Cardiac muscle cell (in vitro differentiated cells and primary cell): ENCODE measurements at places on chromosomes 4 and X.
A peak's percentile ranks its signal among the peaks of the same experiment; 100 is the strongest.

- DNase-seq, result no peak
Observed at GRCh38 chr4:82388405-82388804, 14.6 kb upstream of the HNRNPD start.

DNA sequence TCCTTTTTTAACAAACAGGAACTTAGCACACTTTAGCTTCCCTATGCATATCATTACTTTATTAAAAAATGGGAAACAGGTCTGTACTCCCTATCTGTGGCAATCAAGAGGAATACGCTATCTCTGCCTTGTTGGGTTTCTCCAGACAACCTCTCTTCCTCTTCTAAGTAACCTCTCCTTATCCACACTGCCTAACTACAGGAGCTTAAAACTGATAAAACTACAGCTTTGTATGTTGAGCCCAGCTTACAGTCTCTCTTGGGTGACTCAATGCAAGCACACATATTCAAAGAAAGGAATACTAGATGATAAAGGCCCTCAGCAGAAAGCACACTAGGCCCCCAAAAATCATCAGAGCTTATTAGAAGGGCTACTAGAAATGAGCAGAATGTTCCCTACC lies 8.9 kb downstream of the NUP62CL start:
- no peak for DNase-seq

DNA sequence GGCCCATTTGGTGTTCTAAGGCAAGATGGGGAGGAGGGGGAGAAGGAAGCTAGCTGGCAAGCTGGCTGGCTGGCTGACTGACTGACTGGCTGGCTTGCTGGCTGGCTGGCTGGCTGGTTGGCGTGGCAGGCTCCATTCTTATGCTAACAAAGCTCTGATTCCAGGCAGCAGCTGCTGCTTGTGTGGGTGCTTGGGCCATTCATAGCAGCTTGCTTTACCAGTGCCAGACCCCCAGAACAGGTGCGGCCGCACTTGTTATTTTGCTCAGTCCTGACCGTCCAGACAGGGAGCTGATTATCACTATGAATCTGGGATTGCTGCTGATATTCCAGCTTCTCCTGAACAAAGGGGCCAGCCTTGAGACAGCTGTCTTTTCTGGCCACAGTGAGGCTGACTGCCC lies 131.2 kb upstream of the PAK3 start:
- DNase-seq, result no peak

DNA sequence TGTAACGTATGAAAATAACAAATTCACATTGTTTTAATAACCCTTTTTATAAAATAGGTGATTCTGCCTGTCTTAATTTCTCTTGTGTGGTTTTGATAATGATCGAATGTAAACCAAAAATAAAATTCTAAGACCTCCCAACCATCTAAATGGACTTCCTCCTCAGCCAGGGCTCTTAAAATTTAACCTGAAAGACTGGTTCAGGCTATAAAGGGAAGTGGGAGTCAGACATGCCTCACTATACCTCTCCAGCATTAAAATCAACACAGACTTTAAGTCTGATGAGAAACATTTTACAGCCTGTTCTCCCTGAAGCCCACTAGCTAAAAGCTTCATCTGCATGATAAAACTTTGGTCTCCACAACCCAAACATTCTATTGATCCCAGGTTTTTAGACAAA lies 97.6 kb upstream of the STIM2 start:
- no peak for DNase-seq

DNA sequence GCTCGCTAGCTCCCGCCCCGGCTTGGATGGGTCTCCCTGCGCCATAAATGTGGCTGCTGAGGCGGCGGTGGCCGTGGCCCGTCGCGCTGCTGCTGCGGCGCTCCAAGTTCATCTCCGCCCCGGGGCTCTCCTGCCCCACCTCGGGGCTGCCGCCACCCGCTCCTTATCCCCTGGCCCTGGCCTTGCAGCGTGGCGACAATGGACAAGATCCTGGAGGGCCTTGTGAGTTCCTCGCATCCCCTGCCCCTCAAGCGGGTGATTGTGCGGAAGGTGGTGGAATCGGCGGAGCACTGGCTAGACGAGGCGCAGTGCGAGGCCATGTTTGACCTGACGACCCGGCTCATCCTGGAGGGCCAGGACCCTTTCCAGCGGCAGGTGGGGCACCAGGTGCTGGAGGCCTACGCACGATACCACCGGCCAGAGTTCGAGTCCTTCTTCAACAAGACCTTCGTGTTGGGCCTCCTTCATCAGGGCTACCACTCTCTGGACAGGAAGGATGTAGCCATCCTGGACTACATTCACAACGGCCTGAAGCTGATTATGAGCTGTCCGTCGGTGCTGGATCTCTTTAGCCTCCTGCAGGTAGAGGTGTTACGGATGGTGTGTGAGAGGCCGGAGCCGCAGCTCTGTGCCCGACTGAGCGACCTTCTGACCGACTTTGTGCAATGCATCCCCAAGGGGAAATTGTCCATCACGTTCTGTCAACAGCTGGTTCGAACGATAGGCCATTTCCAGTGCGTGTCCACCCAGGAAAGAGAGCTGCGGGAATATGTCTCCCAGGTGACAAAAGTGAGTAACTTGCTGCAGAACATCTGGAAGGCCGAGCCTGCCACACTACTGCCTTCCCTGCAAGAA lies 763 bp downstream of the USP38 start:
- no peak for DNase-seq

GRCh38 chrX:119763836-119764387 lies 5.5 kb downstream of the SOWAHD start:
- DNase-seq, result no peak

GRCh38 chr4:177032341-177032740 lies 239.6 kb upstream of the VEGFC start:
- DNase-seq, result no peak

DNA sequence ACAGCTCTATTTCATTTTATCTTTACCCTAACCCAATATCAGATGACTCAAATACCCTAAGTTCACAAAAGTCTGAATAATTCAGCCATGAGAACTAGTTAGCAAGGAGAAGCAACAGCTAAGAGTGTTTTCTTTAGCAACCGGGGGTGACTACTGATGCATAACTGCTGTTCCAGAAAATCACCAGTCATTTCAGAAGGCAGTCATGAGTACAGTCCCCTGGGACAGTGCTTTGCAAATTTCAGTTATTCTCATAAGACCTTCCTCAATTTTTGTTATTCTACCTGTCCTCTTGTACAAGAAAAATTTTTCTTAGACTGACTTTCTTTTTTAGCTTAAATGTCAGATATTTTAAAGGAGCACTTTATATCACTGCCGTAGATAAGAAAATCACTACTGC lies 16.4 kb downstream of the BANK1 start:
- DNase-seq, result peak; percentile 33

DNA sequence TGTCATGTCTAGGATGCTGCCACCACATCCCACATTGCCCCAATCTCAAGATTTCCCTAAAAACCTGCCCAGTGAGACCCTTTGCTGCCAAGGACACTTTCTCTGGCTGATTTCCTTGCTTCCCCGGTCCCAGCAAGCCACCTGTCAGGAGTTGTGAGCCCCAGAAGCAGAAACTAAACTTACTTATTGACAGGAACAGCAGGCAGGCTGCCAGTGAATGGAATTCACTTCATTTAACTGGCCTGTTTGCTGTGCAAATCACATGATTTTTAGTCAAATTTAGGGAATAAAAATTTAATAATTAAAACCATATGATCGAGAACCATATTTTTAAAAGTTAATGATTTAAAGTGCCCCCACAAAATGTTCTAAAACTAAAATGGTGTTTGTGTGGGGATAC lies 48.5 kb downstream of the MAMLD1 start:
- no peak for DNase-seq

DNA sequence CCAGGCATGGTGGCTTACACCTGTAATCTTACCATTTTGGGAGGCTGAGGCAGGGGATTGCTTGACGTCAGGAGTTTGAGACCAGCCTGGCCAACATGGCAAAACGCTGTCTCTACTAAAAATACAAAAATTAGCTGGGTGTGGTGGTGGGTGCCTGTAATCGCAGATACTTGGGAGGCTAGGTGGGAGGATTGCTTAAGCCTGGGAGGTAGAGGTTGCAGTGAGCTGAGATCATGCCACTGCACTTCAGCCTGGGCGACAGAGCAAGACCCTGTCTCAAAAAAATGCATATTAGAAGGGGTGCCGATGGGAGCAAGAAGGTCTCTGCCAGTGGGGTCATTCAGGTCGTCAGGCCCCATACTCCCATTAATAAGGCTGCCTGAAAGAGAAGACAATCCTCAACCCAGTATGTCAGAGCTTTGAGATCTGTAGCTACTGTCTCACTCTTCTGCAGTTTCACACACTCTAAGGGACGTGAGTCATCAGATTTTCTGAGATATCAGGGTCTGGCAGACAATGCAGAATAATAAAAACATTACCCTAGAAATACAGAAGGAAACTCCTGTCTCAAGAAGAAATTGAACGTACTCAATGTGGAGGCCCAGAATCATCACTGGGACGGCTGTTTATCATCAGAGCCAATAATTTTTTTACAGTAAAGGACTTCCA lies 176.7 kb upstream of the FAT1 start:
- no peak for DNase-seq

- no peak for DNase-seq
Observed at GRCh38 chrX:112844250-112844649, 3.6 kb upstream of the AMOT start.

GRCh38 chr4:4761128-4761982 lies 98.1 kb upstream of the MSX1 start:
- peak; percentile 26 for DNase-seq

DNA sequence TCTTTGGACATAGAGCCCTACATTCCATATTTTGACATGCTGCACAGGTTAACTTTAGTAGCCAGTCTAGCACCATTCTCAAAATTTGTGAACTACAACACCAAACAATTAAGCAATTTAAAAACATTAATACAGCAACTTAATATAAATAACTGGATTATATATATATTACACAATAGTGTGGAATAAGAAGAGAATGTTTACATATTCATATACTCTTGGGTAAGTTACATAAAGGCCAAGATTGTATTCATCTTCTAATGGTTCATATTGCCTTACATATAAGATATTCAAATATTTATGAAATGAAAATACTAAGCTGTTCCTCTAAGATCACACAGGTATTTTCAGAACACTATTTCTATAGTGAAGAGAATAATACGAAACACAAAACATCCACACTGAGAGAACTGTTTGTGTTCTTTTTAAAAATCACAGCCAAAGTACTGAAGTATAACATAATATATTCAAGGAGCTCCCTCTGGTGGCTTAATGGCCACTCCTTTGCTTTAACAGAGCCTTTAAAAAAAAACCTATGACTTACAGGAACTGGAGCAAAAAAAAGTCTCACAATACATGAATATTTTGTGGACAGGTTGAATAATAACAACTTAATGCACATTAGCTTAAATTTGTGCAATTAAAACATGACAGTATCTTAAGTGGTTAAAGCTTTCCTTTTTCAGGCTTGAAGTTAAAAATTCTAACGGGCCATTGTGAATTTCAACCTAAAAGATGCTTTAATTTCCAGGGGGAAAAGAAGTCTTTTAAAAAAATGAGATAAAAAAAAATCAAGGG lies 46.2 kb downstream of the NEK1 start:
- DNase-seq, result peak; percentile 74

DNA sequence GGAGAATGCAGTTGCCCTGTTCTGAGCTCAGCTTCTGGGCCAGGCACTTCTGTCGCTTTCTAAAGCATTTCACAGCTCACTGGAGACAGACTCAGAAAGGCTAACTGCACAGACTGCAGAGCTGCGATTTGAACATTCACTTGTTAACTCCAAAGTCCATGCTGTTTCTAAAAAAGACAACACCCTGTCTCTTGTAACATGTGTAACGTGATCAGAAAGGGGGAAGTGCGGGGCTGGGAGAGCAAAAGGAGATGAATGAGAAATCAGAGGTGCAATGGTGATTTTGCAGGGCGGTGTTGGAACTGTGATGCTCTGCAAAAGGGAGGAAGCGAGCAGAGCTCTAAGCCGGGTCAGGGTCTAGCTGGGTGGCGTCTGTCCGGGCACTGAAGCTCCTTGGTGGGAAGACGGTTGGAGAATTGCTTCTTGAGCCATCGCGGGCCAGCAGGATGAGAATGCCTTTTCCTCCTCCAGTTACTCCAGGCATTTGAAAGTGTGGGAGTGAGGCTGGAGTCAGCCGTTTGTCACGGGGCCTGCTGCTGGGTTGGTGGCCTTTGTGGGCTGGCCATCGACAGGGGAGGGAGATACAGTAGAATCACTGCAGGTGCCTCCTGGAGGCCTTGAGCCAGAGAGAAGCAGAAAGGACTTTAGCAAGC lies 20.3 kb downstream of the TBC1D14 start:
- DNase-seq, result no peak
